ENCODE measurements at places on chromosomes 7 and 10. TPM values are rescaled to one million over a fixed set of nuclear protein-coding genes. Genes with fewer than 3 reads are reported as not detected.

Gene HTR7
- 0.20 TPM for total RNA-seq

Gene ATP6V0A4
- not detected for total RNA-seq

Gene NXPH1
- not detected for total RNA-seq

Gene ALOX5
- total RNA-seq, result 127 TPM

Gene AS3MT
- total RNA-seq, result 2.6 TPM

DNA sequence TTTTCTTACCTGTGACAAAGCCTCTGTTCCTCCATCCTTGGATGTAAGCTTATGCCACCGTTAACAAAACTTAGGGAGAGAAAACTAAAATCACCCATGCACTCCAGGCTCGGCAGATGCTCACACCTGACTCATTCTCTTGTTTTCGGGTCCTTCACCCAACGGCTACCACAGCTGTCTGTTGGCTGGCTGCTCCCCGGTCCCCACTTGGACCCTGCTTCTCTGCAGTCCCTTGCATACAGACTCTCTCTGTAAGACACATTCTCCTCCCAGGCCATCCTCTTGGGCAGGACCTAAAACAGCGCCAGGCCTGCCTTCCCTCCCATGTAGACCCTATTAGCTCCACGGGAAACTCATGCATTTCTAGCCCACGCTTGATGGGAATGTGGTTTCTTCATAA lies 12.1 kb upstream of the INHBA start:
- DNase-seq, result no peak

DNA sequence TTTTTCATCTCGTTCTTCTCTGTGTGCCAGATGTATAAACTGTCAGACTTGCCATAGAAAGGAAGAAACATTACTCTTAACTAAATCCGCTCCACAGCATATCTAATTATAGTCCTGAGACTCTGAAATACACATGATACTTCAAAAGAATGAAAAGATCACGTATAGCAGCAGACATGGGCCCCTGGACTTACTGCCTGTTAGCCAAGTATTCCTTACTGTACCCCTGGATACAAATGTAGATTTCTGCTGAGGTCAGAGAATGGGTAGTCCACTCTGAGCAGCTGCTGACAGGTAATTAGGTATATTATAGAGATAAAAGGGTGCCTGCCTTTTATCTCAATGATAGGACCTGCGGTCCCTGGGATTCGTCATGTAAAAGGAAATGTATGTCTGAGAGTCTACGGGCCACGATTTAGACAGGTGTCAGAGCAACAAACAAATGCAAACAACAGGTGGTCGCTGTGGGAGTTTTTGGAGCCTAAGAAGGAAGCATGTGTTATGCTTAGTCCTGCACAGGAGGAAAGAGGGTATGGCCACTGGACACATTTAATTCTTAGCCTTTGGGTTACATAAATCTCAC lies 69.4 kb downstream of the VOPP1 start:
- no peak for DNase-seq

DNA sequence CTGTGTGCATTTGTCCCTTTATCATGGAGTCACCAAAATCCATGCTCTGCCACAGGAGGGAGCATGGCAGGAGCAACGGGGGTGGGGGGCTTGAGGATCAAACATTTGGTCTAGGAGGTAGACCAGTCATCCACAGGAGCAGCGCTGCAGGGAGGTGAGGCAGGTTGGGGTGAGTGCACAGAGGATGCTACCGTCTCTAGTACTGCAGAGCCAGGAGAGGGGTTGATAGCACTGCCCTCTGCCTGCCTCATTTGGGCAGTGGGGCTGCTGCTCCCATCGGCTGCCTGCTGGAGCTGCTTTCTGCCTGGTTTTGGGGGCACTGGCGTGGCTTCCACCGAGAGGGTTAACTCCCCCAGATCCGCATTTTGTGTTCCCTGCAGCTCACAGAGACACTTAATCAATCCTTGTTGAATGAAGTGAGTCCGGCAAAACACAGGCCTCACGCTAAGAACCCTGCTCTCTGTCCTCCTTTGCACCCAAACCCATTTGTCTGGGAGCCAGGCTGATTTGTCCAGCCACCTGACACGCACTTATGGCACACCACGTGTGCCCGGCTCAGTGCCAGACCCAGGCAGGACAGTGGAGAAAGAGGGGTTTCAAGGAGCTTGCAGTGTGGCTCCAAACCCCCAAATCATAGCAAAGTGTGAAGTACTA lies 527.1 kb upstream of the FOXK1 start:
- DNase-seq, result no peak

- DNase-seq, result no peak
These were observed 148.0 kb downstream of the FGFR2 start for GRCh38 chr10:121450247-121450646.

Measured in tibial nerve (tissue), 4 donors.